B cell (primary cell): ENCODE measurements at places on chromosomes 11 and 22. TPM values are rescaled to one million over a fixed set of nuclear protein-coding genes. Genes with fewer than 3 reads are reported as not detected.

The LRRC56 gene
- 6.6 and 11.8 TPM in 2 replicates for polyA plus RNA-seq

DNA sequence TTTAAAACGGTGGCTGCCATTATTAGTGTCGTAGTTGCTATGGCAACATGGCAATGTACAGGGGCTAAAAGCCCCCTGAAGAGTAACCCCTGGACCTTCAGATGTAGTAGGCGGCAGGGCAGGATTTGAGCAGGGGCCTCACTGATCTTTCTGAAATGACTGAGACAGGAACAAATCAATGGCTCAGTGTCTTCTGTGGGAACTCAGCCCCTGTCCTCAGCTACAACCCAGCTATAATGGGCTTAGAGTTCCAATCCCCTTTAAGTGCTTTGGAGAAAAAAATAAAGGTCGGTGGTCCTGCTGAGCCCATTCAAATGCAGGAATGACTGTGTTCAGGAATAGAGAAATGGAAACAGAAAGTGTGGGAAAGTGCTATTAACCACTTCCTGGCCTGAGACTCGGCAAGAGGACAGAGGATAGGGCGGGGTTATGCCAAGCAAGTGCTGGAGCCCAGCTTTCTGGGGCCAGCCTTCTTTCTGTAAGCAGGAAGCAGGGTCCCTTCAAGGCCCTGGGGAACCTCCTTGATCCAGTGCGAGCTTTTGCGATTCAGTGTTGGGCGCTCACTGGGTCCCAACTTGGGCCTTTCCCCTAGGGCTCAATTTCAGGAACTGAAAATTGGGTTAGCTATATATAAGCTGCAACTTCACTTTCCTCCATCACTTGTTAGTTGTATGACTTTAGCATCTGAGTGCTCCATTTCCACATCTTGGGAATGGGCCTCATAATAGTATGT, 6.1 kb upstream of the CD82 start:
- peak overlapping the region; percentile 85 for H3K27ac ChIP-seq
- peak overlapping the region; percentile 9 for H3K4me3 ChIP-seq
- H3K4me1 ChIP-seq = peaks cover 55% of the 10 kb centered on the region
- peak; percentile 85 for DNase-seq
- no peaks in the 10 kb centered on the region for H3K36me3 ChIP-seq

- no peak overlapping the region for H3K27ac ChIP-seq
- peaks cover under 1% of the 10 kb centered on the region for H3K27me3 ChIP-seq
- DNase-seq = no peak
- H3K36me3 ChIP-seq = no peaks in the 10 kb centered on the region
Measured at GRCh38 chr22:44369293-44369661, 56.5 kb upstream of the SHISAL1 start.

DNA sequence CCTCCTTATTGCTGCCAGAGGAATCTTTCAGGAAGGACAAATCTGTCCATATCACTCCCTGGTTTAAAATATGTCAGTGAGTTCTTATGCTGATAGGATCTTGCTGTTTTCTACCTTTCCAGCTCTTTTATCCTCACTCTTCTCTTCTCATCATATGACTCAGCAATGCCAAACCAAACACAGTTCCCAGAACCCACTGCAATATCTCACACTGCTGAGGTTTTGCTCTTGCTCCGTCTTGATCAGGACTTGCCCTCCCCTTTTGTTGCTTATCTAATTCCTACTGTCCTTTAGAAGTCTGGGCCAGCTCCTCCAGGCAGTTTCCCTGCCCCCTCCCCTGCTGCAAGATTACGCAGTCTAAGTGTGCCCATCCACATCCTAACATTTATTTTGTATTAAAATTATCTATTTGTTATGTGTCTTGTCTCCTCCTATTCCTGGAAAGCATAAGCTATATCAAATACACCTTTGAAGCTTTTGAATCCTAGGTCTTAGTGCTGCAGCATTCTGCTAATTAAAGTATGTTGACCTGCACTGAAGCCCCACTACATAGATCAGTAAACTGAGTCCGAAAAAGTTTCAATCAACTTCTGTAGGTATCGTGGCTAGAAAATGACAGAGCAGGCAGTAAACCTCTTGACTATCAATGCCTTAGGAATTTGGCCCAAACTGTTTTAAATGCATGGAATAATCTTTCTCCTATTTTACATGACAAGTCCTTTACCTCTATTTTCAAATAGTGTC, 119.2 kb upstream of the C11orf87 start:
- no peaks in the 10 kb centered on the region for H3K27me3 ChIP-seq
- H3K4me1 ChIP-seq = no peaks in the 10 kb centered on the region
- no peak for DNase-seq
- H3K4me3 ChIP-seq = no peak overlapping the region

- no peak overlapping the region for H3K4me3 ChIP-seq
- H3K36me3 ChIP-seq = no peaks in the 10 kb centered on the region
- H3K27me3 ChIP-seq = no peaks in the 10 kb centered on the region
- no peak for DNase-seq
Measured at GRCh38 chr11:14742849-14743559, 99.4 kb downstream of the PDE3B start.

- no peak for DNase-seq
- H3K36me3 ChIP-seq = no peaks in the 10 kb centered on the region
- no peaks in the 10 kb centered on the region for H3K4me1 ChIP-seq
Measured at GRCh38 chr11:70158201-70158600, 44.9 kb upstream of the FADD start.

DNA sequence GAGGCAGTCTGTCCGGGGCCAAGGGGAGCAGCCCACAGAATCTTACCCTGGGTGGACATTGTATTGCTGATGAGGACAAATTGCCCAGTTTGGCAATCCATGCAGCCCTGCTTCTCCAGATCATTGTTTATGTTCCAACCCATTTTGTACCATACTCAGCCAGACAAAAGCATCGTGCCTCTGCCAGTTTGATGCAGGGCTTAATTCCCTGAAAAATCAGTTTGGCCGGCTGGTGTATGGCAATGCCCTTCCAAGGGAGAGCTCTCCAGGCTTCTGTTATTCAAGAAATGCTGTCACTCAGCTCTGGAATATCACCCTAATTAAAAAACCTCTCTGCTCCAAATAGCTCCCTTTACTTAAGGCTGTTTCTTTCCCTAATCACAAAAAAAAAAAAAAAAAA, 697.7 kb downstream of the TBC1D22A start:
- no peak overlapping the region for H3K27ac ChIP-seq
- no peak for DNase-seq
- no peak overlapping the region for H3K4me3 ChIP-seq
- no peaks in the 10 kb centered on the region for H3K36me3 ChIP-seq
- no peaks in the 10 kb centered on the region for H3K27me3 ChIP-seq

- H3K36me3 ChIP-seq = no peaks in the 10 kb centered on the region
- no peak for DNase-seq
- no peak overlapping the region for H3K4me3 ChIP-seq
- H3K27me3 ChIP-seq = no peaks in the 10 kb centered on the region
Measured at GRCh38 chr22:27045103-27045947, 387.9 kb downstream of the MIAT start.
